Astrocyte (in vitro differentiated cells and primary cell): ENCODE measurements at places on chromosomes 16 and 17. TPM values are rescaled to one million over a fixed set of nuclear protein-coding genes. Genes with fewer than 3 reads are reported as not detected.

GRCh38 chr17:66968916-66969315 lies 4.4 kb downstream of the CACNG4 start:
- DNase-seq = no peak

Gene CDRT15L2
- total RNA-seq = not detected in 2 replicates

GRCh38 chr16:10629592-10629963 lies 49.2 kb upstream of the EMP2 start:
- no peak for DNase-seq

- DNase-seq = no peak
Observed at GRCh38 chr17:66635386-66636045, 199.4 kb upstream of the CACNG5 start.

DNA sequence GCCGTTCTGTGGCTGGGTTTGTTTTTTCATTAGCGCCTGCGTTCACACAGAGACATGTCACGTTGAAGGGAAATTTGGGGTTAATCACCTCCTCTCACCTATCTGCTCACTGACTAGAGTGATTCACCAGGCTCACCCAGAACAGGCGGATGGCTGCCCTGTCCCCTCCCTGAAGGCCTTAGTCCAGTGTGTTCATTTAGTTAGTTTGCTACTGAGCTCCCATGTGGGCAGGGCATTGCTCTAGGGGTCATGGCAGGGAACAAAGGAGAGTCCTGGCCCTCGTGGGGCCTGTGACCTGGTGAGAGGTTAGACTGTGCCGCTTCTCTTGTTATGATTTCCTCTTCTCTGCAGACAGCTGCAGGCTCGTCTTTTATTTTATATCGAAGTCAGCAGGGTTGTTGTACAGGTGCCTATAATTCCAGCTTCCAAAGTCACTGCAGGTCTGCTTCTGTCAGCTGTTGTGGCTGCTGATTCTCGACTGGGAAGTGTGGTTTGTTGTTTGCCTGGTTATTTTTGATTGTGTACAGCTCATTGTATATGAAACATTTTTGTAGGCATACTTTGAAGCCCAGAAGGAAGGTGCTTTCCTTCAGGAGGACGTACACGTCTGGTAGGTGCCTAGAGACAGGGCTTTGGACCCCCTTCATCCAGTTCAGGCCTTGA lies 73.4 kb upstream of the GSE1 start:
- no peak for DNase-seq

DNA sequence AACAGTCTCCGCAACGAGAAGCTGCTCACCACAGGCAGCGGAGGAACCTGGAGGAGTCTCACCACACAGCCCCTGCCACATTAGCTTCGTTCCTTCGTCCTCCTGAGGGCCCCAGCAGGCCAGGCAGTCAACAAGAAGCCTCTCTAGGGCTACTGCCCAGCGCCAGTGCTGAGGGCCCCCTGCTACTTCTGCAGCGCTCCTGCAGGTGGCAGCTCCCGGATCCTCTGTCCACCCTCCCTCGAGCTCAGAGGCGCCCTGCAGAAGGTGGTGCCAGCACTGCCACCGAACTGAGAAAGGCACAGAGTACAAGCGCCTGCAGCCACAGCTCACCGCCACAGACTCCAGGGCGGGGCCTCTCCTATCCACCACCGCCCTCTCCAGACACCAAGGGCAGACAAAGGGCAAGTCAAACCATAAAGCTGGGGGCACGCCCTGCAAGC lies 27.3 kb downstream of the KDM8 start:
- no peak for DNase-seq

- DNase-seq = peak; percentile 69
Observed at GRCh38 chr17:36918211-36918691, 19.0 kb upstream of the LHX1 start.

Gene GALR2
- total RNA-seq = 0.36 TPM in 1 of 2 replicates, not detected in the other

- DNase-seq = no peak
Observed at GRCh38 chr17:51647067-51647466, 386.7 kb downstream of the UTP18 start.

DNA sequence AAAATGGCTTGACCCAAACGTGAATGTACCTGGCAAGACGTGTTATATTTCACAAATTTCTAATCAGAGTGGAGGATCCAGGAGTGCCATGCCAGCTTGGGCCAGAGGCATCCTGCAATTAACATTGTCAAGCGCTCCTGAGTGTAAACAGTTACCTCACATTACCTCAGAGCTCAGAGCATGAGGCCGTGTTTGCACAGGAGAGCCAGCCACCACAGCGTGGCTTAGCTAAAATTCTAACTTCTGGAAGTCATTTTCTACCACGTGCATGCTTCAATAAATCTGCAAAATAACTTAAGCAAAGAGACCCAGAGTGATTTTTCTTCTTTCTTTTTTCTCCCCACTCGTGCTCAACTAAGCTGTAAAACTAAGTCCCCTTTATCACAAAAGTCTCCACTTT lies 769.0 kb downstream of the KCNJ2 start:
- no peak for DNase-seq

GRCh38 chr17:72474243-72474642 lies 353.4 kb downstream of the SOX9 start:
- DNase-seq = no peak

GRCh38 chr17:67585077-67585602 lies 132.6 kb upstream of the NOL11 start:
- no peak for DNase-seq

GRCh38 chr16:89257281-89257731 lies 39.8 kb downstream of the ZNF778 start:
- DNase-seq = no peak

DNA sequence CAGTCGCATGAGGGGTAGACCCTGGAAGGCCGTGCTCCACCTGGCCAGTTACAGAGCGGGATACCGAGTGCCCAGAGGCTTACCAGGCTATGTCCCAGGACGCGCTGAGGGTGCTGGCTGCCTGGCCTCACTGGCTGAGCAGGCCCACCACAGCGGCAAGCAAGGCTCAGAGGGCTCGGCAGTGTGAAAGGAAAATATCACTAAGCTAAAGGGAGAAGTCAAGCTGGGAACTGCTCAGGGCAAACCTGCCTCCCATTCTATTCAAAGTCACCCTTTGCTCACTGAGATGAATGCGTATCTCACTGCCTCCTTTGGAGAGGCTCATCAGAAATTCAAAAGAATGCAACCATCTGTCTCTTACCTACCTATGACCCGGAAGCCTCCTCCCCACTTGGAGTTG lies 37.4 kb downstream of the CCDC57 start:
- DNase-seq = no peak

DNA sequence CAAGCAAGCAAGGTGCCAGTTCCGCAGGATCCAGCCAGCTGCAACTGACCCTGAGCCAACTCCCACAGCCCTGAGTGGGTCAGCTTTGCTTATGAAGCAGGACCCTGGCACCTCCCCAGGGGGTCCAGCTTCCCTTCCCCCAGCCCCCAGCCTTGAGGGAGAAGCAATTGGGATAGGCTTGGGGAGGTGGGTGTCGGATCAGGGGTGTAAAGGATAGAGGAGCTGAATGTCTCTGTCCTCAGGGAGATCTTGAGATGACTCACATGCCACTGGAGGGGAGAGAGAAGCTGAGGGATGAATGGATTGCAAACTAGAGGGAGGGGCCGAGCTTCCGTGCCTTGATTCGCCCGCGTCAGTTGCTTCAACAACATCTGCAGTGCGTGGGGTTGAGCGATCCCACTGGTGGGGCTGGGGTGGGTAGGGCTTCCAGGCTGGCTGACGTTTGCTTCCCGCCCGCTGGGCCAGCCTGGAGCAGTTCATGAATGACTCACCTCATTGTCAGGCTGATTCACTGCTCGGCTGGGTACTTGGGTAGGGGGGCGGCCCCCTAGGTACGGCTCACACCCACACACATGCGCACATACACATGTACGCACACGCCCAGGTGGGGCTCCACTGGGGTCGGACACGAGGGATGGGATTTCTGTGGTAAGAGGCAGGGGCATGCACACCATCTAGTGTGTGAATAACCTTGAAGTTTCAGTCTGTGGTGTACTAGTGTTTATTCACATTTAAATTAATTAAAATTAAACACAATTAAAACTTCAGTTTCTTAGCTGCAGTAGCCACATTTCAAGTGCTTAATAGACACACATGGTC lies 3.6 kb upstream of the HROB start:
- DNase-seq = peak; percentile 99

DNA sequence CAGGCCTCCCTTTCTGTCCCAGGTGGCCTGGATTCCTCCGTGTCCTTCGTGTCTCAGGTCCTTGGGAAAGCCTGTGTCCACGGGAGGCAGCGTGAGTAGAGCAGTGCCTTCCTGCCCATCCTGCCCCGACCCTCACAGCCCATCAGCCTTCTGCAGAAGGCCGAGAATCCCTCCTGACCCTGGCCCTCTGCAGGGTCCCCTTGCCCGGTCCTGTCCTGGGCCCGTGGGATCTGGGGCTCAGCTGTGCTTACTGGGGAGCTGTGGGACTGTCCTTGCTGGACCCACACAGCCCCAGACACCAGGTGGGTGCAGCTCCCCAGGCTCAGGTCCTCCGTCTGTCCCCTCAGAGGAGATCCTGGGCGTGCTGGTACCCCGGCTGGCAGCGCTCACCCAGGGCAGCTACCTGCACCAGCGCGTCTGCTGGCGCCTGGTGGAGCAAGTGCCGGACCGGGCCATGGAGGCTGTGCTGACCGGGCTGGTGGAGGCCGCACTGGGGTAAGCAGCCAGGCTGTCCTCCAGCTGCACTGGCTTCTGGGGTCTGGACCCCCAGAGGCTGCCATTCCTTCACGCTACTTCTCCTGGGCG lies 3.9 kb downstream of the TELO2 start:
- DNase-seq = no peak

GRCh38 chr16:66600477-66600876 lies 4.0 kb upstream of the CMTM3 start:
- no peak for DNase-seq

- DNase-seq = no peak
Observed at GRCh38 chr16:6549415-6549814, 783.2 kb upstream of the RBFOX1 start.

GRCh38 chr17:17564896-17565295 lies 26.6 kb downstream of the PEMT start:
- DNase-seq = no peak

Gene PTGES3L
- 5.1 and 5.8 TPM in 2 replicates for total RNA-seq

DNA sequence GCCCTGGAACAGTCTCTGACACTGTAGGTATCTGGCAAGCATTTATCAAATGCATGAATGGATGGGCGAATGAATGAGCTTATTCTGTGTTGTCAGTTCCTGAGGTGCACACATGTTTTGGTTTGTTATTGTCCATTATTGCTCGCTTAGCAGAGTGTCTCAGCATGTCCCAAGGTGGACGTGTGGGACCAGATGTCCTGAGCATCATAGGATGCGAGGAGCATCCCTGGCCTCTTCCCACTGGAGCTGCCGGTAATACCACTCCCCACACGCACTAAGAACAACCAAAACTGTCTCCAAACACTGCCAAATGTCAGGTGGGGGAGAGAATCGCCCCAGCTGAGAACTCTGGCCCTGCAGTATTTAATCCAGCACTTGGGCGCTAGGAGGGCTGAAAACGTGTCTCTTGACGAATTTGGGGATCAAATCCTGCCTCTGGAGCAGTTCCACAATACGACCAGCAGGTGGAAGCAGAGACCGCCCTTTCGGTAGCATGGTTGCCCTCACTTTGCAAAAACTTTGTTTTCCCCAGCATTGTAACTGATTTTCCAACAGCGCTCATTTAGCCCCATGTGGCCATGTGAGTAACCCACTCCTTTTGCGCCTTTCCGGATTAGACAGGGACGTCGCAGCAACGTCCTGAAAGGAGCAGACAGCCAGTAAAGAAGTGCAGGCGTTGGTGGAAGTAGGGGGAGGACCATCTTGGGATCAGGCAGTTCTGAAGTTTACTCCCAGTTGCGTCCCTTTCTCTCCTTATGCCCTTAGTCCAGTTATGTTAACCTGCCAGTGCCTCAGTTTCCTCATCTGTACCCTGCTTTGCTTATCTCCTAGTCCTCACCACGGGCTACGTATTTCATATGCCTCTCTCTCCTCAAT lies 22.7 kb downstream of the TMEM114 start:
- DNase-seq = peak; percentile 66

DNA sequence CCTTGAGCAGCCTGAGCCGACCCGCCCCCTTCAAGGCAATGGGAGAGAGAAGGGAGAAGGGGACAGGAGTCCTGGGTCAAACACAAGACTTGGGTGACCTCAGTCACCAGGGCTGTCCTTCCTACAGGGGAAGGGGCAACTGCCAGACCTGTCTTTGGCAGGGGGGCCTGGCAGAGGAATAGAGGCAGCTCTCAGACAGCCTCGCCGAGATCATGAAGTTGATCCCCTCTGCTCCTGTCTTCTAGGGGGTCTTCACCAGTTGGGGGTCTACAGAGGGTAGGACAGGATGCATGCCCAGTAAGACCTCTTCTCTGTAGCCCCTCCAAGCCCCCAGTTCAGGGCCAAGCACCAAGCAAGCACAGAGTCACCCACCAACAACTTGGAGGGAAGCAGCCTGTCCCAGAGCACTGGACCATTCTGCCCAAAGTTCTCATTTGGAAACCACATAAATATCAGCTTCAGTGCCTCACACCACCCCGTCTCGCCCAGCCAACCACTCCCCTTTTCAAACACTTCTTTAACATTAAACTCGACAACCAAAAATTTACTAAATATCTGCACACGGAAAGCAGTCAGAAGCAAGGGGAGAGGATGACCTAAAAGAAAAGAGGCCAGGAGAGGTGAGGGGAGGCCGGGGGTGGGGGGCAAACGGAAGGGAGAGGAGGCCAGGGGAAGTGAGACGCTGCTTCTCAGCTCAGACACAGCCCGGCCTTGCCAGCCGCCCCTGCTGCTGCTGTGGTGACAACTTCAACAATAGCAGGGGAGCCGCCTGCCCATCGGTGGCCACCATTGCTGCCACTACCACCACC lies 7.7 kb downstream of the DOK4 start:
- DNase-seq = no peak
